ENCODE measurements at places on chromosomes 5 and 9.
A peak's percentile ranks its signal among the peaks of the same experiment; 100 is the strongest.

DNA sequence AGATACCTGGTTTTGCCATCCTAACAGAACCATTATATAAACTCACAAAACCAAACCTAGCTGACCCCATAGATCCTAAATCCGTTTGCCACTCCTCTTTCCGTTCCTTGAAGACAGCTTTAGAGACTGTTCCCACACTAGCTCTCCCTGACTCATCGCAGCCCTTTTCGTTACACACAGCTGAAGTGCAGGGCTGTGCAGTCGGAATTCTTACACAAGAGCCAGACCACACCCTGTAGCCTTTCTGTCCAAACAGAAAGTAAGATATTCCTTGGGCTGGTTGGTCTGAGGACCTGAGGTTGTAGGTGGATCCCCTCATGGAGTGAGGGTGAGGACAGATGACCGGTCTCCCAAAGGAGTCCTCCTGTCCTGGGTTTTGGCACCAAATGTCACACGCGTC, 56.7 kb upstream of the NAA35 start:
- DNase-seq = peak; percentile 38

DNA sequence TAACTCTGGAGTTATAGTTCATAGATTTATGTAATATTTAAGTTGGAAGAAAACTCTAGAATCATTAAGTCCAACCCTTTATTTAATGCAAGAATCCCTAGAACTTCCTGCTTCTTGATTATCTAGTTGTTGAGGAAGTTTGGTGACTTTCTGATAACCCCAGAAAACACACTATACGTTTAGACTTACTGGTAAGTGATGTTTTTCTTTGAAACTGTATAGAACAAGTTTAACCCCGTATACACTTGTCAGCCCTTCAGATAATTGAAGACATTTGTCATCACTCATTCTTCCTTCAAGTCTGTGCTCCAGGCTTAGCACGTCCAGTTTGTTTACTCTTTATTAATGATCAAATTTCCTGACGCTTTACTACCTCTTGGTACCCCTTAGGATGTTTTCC, 9.0 kb downstream of the NDUFS4 start:
- no peak for DNase-seq

DNA sequence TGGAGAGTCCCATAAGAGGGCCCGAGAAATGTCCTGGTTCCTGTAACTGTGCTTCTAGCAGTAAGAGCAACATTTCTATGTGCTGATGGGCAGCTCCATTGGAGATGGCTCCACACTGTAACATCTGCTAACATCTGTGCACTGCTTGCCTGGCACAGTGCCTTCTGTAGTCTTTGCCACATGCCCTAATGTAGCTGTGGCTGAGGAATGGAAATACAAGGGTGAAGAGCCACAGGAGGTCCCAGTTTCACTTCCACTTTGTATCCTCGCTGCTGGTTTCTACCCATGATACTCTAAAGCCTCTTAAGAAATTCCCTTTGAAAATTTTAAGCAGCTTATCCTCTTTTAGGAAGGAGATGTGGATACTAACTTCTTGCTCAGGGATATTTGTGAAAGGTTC, 97.4 kb downstream of the HOMER1 start:
- DNase-seq = no peak

DNA sequence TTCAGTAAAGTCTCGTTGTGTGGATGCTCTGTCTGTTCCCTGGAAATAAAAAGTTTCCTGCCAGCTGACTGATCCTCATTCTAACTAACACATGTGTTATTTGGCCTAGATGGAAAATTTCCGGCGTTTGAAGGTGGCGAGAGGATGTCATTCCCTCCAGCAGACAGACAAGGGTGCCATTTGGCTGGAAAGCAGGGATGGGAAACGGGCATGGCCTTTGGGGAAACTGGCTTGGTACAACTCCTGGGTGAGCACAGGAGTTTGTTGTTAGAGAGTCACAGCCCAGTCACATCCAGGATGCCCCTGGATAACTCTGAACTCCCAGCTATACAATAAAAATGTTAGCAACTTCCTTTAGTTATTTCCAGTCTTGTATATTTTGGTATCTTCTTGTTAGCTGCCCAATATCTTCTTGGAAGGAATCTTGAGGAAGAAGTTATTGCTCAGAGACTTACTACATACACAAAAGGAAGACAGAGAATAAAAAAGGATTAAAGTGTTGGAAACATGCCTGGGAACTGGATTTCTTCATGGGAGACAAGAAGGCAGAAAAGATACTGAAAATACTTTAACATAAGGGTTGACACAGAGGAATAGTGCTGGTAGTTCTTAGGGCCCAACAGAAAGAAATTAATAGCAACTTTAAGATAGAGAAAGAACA, 41.9 kb downstream of the TEK start:
- no peak for DNase-seq

DNA sequence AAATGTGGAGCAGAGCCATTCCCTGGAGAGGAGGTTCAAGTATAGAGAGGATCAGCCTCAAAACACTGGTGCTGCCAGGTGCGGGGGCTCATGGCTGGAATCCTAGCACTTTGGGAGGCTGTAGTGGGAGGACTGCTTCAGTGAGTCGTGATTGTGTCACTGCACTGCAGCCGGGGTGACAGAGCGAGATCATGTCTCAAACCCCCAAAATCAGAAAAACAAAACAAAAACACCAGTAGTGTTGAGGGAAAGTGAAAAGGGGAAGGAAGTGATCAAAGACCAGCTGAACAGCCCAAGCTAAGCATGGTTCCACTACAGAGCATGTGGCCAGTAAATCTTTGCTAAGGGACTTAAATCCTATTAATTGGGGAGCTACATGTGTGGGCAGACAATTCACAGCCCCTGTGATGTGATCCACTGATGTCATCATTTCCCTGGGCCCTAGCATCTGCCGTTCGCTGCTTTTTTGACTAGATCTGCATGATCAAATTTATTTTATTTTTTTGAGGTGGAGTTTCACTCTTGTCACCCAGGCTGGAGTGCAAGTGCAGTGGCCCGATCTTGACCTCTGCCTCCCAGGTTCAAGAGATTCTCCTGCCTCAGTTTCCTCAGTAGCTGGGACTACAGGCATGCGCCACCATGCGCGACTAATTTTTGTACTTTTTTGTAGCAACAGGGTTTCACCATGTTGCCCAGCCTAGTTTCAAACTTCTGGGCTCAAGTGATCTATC, 2.7 kb upstream of the PCBD2 start:
- DNase-seq = no peak

- no peak for DNase-seq
Measured at GRCh38 chr9:93301911-93302541, 118.1 kb downstream of the WNK2 start.

- DNase-seq = no peak
Measured at GRCh38 chr5:151173711-151174611, 16.4 kb upstream of the ANXA6 start.

- peak; percentile 86 for DNase-seq
Measured at GRCh38 chr5:132500931-132501628, 10.5 kb upstream of the IRF1 start.

- no peak for DNase-seq
Measured at GRCh38 chr5:171593401-171593800, 174.0 kb downstream of the FGF18 start.

DNA sequence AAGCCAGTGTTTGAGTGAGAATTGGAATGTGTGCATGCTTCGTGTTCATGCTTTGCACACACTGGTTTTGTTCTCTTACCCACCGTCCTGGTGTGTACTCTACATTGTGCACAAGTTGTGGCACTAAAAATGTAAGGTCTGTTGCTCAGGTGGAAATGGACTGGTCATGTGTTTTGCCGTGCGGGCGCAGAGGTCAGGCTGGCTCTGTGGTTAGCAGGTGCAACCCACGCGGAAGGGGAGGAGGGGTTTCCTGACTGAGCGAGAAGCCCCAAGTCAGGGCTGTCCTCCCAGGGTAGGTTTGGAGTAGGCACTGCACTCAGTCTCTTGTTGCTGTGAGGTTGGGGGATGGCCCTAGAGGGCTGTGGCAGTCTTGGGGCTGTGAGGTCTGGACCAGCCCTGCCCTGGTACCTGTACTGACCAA, 86.6 kb downstream of the EHMT1 start:
- DNase-seq = no peak

DNA sequence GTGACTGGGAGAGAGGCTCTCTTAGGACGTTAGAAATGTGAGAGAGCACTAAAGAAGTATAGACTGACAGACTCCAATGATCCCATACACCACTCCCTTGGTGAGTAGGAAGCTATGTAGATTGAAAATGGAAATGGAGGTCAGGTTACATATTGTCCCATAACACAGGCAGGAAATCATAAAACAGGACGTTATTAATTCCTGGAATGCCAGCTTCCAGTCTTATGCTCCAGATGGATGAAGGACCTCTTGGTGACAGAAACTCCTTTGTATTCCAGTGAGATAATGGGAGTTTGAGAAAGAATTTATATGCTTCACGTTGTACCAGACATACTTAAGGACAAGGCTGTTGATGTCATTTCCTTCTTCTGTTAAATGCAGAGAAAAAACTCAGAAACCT, 338.2 kb upstream of the ITGA1 start:
- DNase-seq = no peak

DNA sequence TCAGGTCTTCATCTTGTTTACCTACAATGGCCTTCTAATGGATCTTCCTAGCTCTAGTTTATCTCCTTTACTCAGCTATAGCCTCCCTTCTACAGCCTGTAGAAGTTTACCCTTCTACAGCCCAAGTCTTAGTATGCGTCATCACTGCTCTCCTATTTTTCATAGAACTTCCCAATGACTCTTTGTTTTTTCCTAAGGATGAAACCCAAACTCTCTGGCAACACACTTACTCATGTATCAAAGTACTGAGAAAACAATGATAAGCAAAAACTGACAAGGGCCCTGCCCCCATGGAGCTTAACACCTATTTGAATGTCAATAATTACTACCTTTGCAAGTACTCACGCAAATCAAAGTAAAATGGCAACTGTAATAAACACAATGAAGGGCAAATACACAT, 33.7 kb downstream of the LEAP2 start:
- DNase-seq = no peak

GRCh38 chr5:77908787-77909186, 132.6 kb upstream of the TBCA start:
- no peak for DNase-seq

- no peak for DNase-seq
Measured at GRCh38 chr9:2839040-2839439, 4.9 kb downstream of the PUM3 start.

DNA sequence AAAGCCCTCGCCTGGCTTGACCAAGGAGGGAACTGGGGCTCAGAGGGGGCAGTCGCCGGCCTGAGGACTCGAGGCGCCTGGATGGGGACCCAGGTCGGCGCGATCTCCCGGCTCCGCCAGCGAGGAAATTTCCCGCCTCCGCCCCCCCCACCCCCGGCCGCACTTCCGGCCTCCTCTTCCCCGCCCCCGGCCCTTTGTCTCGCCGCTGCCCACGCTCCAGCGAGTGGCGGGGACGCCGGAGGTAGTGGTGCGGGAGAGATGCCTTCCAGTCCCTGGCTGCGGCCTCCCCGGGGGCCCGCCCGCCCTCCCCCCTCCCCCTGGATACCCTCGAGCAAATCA, 448 bp upstream of the GPRIN1 start:
- no peak for DNase-seq

- no peak for DNase-seq
Measured at GRCh38 chr5:131462454-131462853, 172.6 kb downstream of the RAPGEF6 start.

- DNase-seq = no peak
Measured at GRCh38 chr5:133756036-133756435, 143.7 kb upstream of the FSTL4 start.

GRCh38 chr5:60372786-60373185, 327.2 kb downstream of the DEPDC1B start:
- no peak for DNase-seq

DNA sequence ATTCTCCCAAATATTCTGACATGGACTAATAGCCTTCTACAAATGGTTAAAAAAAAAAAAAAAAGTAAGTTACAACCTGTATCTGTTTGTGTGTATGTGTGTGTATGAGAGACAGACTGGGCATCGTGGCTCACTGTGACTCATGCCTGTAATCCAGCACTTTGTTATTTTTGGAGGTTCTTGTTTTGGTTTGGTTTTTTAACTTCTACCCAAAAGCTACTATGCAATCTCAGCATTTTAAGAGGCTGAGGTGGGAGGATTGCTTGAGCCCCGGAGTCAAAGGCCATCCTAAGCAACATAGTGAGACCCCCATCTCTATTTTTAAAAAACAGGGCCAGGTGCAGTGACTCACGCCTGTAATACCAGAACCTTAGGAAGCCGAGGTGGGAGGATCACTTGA, 17.6 kb upstream of the HAVCR1 start:
- DNase-seq = peak; percentile 77

DNA sequence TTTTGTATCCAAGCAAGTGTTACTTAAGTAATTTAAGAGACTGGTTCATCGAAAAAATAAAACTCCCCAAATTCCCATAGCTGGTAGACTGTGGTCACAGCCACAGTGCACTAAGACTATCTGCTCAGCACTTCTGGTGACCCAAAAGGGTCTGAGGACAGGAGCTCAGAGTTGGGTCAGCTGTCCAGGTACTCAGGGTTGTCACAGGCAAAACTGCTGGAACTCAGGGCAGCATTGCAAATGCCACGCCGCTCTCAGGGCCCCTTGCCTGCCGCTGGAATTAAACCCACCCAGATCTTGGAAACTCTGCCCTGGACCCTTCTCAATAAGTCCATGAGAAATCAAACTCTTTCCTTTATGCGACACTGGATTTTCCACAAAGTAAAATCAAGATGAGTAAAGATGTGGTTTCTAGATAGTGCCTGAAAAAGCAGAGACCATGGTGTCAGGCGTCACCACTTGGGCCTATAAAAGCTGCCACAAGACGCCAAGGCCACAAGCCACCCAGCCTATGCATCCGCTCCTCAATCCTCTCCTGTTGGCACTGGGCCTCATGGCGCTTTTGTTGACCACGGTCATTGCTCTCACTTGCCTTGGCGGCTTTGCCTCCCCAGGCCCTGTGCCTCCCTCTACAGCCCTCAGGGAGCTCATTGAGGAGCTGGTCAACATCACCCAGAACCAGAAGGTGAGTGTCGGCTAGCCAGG, at the start of gene IL13:
Gene IL13, plus strand, starts transcription at position 498 of the 705 bp plus-strand sequence. Its CDS starts 14 bp downstream, at position 512.
- no peak for DNase-seq

GRCh38 chr5:23072179-23072578, 219.0 kb upstream of the CDH12 start:
- DNase-seq = no peak

GRCh38 chr5:160960592-160960991, 108.6 kb upstream of the ATP10B start:
- no peak for DNase-seq

All from Daoy (cell line).